ENCODE measurements at places on chromosomes 6 and 20.

GRCh38 chr6:42301986-42302385, 84.3 kb upstream of the MRPS10 start:
- no peak for DNase-seq

DNA sequence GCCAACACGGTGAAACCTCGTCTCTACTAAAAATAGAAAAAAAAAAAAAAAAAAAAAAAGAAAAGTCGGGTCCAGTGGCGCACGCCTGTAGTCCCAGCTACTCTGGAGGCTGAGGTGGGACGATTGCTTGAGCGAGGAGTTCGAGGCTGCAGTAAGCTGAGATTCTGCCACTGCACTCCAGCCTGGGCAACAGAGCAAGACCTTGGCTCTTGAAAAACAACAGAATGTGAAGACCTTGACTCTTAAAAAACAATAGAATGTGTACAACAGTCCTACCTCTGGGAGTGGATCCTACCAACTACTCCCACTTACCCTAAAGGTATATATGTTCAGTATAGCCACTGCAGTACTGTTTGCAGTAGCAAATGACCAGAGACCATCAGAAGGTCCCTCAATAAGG, 15.1 kb downstream of the KIF3B start:
- DNase-seq = no peak

DNA sequence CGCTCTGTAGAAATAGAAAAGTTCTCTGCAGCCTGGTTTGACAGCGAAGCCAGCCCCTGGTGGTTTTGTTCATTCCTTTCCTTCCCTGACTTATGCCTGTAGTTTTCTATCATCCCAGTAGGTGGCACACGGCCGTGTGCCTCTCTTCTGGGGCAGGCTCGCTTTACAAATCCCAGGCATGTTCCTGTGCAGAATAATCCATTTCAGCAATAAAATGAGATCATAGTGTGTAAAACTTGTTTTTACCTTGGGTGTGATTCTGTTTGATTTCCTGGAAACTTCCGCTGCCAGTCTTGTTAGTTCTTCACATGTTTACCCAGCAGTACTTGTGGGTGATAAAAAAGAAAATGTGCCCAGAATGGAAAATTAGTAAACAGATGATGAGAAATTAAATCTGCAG, 7.4 kb upstream of the INSM1 start:
- peak; percentile 16 for DNase-seq

- DNase-seq = no peak
Observed at GRCh38 chr6:37741757-37742400, 44.2 kb upstream of the MDGA1 start.

GRCh38 chr20:9490631-9491030, 23.8 kb upstream of the LAMP5 start:
- no peak for DNase-seq

DNA sequence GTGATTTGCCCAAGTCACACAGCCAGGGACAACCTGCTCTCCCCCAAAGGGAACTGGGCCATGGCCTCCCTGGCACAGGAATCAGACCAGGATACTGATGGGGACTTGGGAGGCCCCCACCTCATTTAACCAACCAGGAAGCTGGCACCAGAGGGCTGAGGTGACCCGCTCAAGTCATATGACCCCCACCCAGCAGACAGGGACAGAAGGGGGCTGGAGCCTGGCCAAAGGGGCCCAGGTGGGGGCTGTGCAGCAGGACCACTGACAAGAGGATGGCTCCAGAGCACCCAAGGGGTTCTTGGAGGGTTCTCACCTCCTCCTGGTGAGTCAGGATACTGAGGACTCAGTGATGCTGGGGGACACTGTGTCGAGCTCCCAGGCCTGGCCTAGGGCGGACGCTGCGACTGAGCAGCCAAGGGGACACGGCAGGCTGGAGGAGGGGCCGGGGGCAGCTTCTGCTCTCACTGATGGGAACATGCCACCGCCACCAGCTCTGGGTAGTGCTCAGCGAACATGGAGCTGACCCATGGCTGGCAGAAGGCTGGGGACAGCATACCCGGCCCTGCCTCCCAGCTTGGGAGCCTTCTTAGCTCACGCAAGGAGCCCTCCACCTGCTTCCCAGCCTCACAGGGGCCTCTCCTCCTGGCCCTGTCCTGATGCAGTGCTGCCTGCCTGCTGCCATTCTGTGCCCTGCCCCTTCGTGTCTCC, 1.2 kb downstream of the CST7 start:
- DNase-seq = no peak

- no peak for DNase-seq
Observed at GRCh38 chr6:3535776-3536435, 79.1 kb upstream of the SLC22A23 start.

DNA sequence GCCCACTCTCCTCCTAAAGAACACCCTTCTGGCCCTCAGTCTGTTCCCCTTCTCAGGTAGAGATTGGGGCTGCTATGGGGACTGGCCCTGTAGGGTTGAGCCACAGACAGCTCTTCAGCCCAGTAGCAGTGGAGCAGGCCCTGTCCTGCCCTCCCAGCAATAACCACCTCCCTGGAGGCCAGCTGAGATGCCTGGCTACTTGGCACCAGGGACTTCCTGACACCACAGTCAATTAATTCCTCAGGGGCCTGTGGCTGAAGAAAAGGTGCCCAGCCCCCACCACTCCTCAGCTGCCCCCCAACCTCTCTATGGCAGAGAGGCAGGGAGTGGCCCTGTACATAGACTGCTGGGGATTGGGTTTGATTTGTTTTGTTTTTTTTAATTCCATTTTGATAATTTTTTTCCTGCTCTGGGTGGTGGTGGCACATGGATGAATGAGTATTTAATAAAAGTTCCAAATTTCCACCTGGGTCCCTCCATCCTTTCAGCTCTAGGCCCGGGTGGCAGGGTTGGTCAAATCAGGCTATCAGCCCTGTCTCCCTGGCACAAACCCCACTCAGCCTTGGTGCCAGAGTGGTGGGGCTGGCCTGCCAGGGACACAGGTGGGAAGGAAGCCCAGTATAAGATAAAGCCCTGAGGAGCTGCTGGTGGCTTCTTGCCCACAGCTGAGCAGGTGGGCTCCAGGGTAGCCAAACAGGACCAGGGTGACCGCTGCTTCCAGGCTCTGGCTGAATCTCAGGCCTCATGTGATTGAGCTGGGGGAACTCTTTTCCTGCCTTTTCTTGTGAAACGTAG, 1.9 kb upstream of the DEF6 start:
- DNase-seq = no peak

- DNase-seq = peak; percentile 9
Observed at GRCh38 chr6:4281341-4282293, 146.2 kb upstream of the ECI2 start.

GRCh38 chr6:43123461-43124314, 47.4 kb upstream of the SRF start:
- no peak for DNase-seq

DNA sequence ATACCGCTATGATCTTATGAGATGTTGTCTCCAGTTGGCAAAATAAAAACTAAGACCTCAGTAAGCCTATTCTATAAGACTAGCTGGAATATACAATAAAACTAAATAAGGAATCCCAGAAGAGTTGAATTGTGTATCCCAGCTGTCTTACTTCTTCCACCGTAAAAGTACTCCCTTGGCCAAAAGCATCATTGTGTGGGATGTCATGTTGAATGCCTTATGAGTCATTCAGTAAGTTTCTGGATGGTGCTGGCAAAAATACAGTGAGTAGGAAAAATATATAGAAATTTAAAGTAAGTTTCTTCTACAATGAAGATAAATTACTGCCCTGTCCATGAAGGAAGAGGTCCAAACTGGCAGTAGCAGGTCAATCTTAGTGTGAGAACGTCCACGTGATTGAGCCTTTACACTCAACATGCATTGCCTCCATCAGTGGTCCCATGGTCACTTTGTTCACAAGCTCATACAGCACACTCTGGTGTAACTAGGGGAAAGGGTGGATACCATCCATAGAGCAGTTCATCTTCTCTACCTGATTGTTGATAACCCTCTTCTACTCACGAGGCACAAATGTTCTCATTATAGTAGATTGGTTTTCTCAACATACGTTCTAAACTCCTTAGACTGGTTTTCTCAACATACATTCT, 13.7 kb upstream of the ZNF318 start:
- DNase-seq = no peak

DNA sequence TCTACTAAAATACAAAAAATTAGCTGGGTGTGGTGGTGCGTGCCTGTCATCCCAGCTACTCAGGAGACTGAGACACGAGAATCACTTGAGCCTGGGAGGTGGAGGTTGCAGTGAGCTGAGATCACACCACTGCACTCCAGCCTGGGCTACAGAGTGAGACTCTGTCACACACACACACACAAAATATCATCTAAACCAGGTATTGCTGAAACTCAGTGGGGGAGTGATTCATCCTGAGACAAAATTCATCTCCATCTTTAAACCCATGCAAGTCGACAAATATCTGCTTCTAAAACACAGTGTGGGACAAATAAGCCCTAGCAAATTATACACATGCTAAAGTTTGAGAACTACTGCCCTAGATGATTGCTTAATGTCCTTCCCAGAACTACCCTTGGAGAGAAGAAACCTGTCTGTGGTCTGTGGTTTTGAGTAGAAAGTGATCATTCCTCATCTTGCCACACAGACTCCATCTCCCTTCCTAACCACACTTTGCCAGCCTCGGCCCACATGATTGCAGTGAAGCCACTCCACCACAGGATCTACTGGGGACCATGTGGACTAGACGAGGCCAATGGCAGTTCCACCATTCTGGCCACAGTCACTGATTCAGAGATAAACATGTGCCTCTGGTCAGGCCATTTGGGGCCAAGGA, 130.3 kb downstream of the OPRM1 start:
- DNase-seq = no peak

DNA sequence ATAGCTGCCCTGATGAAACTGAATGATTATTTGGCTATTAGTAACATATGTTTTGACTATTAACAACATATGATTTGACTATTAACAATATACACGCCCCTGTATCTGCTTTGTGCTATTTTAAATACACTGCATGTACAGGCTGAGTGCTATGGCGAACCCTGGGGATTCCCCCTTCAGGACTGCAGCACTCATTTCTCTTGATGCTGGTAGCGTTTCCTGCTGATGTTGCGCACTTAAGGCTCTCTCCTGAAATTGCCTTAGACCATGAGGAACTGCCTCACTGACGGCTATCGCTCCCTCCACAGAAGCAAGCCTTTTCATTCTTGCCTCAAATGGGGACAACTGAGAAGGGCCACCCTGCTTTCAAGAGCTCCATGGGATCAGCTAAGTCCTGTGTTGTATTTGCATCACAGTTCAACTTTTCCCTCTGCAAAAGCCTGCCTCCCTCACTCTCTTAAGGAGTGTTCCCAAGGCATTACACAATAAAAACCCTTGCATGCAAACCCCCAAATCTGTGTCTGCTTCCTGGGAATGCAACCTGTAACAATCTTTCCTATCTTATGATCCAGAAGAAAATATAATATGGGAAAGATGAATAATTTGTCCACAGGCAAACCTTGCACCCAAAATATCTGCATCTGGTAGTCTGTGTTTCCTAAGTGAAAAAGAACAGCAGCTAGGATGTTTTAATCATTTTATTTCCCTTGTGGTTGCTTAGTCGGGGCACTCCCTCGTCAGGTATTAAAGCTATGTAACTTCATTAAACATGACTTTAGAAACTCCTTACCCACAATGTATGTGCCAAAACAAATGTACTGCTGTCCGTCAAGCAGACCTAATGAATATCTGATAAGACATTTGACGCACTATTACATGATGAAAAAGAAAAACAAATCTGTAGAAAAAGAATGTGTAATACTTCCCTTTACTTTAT, 456.4 kb downstream of the COL12A1 start:
- DNase-seq = no peak

- DNase-seq = no peak
Observed at GRCh38 chr20:62734326-62734725, 25.7 kb downstream of the NTSR1 start.

DNA sequence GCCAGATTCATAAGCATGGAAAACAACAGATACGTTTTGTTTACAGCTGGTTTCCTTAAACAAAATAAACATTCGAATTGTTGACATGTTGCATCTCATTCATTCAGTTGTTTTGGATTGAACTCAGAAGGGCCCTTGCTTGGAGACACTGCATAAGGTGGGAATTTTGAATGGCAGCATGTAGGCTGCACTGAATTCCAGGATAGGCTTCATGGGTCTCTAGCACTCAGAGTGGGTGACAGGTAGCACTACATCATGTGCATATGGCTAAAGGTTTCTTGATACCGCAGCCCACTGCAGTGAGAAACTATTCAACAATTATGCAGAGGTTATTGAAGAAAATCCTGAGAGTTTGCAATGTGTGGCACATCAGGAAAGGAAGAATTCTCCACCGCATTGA, 1.6 kb downstream of the BEND6 start:
- DNase-seq = no peak

GRCh38 chr20:3592931-3593330, 70.3 kb downstream of the GFRA4 start:
- DNase-seq = no peak

DNA sequence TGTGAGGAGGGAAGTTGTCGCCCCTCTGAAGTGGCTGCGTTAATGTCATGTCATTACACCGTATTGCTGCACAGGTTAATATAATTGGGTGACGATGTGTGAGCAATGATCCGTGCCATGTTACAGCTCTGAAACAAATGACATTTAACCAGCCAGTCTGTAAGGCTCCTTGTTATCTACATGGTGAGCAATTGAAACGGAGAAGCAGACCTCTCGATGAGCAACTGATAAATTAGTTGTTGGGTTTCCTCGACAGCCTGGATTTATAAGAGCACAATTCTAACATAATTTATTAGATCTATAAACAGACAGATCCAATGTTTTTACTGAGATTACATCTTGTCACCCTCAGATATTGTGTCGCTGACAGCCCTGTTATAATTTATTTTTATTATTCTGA, 49.9 kb upstream of the MAFB start:
- DNase-seq = no peak

- no peak for DNase-seq
Observed at GRCh38 chr20:44780226-44780625, 30.1 kb downstream of the RIMS4 start.

DNA sequence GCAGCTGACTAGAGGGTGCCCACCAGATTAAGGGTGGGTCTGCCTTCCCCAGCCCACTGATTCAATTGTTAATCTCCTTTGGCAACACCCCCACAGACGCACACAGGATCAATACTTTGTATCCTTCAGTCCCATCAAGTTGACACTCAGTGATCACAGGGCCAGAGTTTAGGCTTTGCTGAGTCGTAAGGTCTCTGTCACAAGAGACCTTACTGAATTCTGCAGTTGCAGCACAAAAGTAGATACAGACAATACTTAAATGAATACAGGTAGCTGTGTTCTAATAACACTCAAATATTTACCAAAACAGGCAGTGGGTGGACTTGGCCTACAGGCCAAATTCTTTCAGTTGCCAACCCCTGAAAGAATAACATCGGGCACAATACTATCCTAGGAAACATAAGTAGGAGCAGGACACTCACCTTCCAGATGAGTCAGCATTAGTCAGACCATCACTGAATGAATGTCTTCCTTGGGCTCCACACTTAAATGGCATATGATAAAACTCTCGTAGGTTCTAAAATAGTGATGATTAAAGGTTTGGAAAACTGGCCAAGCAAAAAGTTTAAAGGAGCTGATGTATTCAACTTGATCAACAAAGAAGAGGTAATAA, 190.0 kb downstream of the UBE3D start:
- DNase-seq = no peak

GRCh38 chr6:90118581-90118980, 178.1 kb downstream of the BACH2 start:
- no peak for DNase-seq
